ENCODE measurements at places on chromosomes 3 and 15.

GRCh38 chr3:64355401-64355807, 130.1 kb upstream of the PRICKLE2 start:
- peak; percentile 63 for DNase-seq

- DNase-seq = no peak
Measured at GRCh38 chr3:111768571-111769100, 90.4 kb upstream of the PHLDB2 start.

DNA sequence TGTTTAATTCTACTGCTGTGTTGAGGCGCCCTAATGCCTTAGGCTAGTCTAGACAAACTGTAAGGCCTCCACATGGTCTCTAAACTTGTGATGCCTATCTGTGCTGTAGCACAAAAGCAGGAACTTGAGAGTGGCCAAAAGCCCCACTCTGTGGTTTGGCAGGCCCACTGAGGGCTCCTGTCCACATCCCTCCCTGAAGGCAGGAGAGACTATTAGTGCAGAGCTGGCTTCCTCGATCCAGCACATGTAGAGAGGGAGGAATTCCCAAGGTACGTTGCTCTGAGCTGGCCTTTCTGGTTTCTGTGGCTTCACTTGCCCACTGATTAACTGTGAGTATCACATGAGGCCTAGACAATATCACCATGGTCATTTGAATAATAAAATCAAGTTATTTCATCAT, 90.6 kb downstream of the POLR2M start:
- DNase-seq = no peak

GRCh38 chr3:187340578-187340977, 27.6 kb upstream of the RTP4 start:
- no peak for DNase-seq

DNA sequence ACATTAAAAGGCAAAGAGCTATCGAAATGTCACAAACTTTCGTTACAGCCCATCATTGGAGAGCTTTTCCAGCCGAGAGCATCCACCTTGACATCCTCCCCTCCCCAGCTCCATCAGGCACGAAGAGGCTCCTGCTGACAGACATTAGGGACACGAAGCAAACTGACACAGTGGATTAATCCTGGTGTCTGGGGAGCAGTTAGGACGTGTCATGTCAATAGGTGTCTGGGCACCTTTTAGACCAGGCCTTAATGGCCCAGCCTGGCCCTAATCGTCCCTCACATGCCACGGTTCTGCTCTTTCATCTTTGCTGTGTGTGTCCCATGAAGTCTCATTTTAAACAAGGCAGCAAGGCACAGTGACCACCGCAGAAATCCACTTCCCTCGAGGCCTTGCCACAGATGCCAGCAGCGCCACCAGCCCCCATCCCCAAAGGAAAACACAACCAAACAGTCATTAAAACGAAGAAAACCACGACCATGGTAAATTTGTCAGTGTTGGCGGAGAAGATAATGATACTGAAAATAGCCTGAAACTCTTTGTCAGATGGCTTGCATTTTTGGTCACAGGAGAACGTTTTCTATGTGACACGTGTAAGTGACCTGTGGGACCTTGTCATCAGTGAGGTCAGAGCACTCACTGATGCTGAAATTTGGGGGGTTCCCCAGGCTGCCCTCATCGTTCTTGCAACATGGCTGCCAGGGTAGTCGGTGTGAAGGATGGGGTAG, 16.3 kb upstream of the PCSK6 start:
- DNase-seq = no peak

- DNase-seq = no peak
Measured at GRCh38 chr3:126704494-126705214, 614 bp downstream of the CHCHD6 start.

- no peak for DNase-seq
Measured at GRCh38 chr3:175103298-175103697, 244.2 kb downstream of the NAALADL2 start.

- no peak for DNase-seq
Measured at GRCh38 chr15:40011303-40011702, 27.7 kb downstream of the SRP14 start.

DNA sequence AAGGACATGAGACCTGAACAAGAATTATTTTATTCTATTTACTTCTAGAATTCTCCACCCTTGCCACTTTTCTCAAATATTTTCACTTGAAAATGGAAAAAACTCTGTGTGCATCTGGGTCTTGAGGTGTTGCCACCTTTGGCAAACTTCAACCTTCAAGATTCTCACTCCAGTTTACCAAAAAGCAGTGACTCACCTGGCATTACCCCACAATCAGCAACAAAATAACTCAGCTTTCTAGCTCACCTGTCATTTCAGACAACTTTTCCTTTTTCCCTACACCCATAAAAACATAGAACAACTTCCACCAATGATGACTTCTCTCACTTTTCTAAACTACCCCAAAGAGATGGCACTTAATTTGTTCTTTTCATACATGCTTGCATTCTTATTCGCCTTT, 115.8 kb downstream of the DUT start:
- DNase-seq = no peak

DNA sequence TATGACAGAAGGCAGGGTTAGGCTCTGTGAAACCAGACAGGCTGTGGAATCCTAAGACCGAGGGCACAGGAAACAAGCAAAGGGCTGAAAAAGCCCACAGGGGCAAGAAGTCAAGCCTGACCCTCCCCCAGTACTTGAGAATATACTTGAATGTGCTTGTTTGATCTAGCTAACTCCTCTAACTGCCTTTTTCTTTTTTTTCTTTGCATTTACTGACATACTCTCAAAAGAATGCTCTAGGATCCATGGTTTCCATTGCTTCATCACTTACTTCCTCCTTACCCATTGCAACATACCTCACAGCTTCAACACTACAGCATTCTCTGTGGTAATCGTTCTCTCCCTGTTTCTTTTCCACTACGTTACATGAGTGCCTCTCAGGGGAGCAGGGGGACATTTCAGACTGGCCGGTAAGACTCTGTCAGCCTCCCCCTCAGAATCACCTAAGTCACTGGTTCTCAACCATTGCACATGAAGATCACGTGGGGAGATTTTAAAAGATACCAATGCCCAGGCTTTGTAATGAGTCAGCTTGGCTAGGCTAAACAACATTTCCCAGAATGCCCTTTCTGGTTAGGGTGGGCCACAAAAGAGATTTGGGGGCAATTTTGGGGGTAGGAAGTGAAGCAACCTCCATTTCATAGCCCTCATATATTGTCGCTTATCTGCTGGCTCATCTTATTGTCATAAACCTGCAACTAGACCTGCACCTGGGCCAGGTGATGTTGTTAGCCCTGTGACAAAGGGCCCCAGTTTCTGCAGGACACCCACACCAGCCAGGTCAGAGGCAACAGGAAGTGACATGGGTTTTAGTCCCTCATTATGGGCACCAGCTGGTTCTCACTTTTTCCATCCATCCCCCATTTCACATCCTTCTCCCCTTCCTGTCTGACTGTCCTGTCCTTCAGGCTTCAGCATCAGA, 24.6 kb upstream of the RSL24D1 start:
- DNase-seq = peak; percentile 89

DNA sequence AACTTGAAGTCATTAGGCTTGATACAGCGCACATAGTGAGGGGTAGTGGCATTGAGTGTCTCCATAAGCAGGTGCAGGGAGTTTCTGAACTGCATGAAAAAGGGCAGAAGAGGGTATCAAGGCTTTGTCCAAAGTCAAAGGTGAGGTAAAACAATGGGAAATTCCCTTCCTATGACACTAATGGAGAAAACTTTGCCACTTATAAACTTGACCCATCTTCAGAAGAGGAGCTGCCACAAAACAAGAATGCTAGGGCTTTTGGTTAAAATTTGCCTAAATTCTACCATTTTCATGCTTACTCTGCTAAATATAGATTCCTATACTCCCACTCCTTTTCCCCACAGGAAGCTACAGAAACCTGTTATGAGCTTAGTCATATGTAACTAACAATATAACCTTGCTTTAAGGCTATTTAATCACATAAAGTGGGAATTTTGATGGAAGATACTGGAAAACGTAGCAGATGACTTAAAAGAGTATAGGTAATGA, 87.5 kb upstream of the MYO5C start:
- no peak for DNase-seq

- no peak for DNase-seq
Measured at GRCh38 chr3:87771337-87772192, 287.2 kb downstream of the CGGBP1 start.

DNA sequence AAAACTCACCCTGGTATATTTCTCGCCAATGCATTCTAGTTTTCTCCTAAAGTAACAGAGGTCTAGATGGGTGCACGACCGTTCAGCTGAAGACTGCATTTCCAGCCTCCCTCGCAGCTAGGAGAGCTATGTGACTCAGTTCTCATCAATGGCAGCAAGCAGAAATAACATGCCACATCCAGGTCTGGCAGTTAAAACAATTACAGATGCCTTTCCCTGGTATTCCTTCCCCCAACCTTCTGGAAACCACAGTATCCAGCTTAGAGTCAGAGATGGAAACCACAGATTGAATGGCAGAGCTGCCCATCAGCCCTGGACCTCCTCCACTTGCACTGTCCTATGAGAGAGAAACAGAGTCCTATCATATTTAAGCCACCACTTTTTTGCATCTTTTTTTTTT, 4.8 kb downstream of the HAPLN3 start:
- DNase-seq = no peak

DNA sequence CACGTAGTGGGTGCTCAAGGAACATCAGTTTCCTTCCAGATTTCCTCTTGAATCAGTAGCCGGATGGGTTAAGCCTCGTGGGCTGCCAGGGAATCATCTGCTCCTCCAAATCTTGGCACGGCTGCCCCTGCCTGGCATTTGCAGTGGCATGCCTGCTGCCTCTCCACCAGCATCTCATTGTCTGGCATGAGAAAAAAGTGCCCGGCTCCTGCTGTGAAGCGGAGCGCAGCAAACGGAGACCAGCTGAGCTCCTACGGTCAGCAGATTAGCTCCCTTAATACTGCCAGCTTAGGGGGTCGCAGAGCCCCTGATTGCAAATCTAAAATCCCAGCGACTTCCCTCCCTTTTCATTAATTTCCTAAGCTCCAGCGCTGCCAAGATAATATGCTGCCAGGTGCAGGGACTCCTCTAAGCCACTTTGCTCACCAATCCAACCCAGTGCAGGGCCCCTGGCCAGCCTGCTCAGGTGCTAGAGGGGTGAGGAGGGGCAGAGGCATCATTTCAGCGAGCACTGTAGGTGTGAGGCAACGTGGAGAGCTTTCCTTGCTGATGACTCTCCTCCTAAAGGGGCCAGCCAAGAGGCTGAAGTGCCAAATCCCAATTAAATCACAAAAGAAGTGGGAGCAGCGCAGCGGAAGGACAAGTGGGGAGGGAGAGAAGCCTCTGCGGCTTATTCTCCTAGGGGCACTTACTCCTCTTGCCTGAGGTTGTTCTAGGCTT, 49.6 kb upstream of the ST8SIA2 start:
- no peak for DNase-seq

DNA sequence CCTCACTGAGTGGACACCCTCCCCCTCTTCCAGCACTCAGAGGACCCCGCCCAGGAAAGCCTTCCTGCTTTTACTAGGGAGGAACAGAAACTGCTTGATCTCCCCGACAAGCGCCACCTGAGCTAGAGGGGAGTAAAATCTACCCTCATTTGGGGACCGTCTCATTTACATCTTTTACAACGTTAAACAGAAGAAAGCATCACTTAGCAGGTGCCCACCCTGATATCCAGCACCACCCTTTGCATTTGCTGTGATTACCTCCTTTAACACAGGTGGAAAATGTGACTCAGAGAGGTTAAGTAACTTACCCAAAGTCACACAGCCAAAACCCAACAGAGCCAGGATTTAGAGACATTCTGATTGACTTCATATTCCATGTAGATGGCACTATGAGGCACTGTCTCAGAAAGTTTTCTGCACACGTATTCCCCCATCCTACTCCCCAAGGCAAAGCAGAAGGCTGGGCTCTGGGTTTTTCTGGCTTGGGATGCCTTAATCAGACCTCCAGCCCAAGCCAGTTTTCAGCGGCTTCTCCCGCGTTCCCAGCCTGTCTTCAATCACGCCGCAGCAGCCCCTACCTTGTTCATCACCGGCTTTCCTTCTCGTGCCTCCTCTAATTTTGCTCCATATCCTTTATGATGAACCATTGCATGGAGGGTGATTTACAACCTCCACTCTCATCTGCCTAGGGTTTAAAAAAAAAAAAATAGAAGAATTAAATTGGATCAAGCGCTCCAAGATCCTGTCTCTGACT, 314.6 kb upstream of the PROK2 start:
- no peak for DNase-seq

DNA sequence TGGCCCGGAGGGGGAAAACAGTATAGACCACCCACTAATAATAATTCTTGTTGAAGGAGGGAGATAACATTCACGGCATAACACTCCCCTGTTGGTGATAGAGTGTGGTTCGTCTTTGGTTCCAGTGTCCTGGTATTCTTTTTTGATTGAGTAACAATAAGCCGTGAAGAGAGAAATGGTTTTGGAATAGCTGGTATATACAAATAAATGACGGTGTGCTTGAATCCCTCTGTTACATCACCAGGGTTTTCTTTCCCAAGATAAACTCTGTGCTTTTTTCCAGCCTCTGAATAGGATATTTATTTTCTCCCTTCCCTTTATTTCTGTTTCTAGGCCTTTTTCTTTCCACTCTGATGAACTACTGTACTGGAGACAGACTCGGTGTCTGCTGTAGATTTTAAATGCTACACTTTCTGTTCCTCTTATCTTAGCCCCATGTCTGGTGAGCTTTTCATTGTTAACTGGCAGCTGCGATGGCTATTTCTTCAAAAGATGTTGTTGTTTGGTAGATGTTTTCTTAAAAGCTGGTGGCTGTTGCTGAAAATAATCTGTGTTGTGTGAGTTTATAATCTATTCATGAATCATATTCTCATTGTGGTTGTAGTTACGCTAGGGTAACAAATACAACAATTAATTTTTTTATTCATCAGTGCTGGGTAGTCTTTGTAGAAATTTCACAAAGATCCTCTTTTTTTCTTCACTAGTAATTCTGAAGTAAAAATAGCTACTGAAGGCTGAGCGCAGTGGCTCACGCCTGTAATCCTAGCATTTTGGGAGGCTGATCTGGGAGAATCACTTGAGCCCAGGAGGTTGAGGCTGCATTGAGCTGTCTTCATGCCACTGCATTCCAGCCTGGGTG, 15.5 kb upstream of the SCAANT1 start:
- no peak for DNase-seq

DNA sequence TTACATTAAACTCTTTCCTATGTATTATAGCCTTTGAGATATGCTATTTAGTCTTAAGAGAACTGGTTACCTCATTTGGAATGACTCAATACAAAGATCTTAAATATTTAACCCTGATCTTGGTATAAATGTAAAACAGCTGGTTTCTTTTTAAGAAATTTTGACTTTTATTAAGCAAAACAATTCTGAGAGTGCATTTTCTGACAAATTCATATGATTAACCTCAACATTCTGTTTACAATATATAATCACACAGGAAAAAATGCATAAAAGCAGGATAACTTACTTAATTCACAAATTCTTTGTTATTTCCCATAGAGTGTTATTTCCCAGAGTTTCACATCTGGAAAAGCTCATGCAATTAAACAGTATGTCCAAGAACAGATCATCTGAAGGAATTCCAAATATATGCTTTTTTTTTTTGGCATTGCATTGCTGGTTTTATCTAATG, 400.4 kb upstream of the THBS1 start:
- DNase-seq = peak; percentile 96

DNA sequence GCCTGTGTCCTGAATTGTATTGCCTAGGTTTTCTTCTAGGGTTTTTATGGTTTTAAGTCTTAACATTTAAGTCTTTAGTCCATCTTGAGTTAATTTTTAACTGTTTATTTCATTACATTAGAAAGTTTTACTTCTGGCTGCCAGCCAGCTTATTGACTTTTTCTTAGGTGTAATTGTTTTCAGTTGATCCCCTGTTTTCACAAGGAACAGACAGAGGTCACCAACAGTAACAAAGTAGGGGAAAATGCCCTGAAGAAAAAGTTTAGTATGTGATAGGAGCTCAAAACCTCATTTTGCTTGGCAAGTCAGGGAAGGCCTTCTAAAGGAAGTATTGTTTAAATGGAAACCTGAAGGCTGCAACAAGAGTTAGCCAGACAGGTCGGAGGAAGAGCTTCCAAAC, 10.4 kb downstream of the WDR48 start:
- no peak for DNase-seq
